ENCODE measurements at places on chromosomes 2 and 18. TPM values are rescaled to one million over a fixed set of nuclear protein-coding genes. Genes with fewer than 3 reads are reported as not detected.

DNA sequence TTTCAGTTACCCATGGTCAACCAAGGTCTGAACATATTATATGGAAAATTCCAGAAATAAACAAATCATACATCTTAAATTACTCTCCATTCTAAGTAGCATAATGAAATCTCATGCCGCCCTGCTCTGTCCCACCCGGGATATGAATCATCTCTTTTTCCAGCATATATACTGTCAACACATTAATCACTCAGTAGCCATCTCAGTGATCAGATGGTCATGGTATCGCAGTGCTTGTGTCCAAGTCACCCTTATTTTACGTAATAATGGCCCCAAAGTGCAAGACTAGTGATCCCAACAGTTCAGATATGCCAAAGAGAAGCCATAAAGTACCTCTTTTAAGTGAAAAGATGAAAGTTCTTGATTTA lies 43.8 kb downstream of the OSBPL6 start:
- no peak for DNase-seq

DNA sequence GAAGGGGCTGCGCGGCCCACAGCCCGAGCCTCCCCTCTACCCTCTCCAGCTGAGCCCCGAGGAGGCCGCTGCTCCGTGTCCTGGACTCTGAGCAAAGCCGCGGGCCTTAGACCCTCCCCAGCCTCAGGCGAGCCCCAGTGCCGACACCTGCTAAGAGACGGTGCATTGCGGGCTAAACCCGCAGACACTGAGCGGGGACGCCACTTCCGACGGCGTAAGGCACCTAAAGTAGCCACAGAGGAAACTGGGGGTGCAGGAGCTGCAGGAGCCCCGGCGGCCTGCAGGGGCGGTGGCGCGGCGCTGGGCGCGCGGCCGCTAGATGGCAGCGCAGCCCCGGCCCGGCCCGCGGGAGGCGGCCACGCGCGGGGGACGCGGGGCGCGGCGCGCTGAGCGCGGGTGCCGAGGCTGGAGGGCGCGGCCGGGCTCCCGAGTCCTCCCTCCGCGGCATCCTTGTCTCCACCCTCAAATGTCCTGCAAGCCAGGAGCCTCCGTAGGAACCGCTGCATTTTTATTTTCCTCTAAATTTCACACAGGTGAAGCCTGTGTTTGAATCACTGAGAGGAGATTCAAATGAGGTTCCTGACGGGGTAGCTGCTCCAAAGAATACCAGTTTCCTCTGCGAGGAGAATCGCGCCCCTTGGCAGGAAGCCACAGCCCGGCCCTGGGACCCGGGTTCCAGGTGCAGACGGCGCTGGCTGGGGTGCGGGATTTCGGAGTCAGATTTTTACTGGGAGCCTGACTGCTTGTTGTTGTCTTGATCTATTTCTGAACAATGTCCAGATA lies 650.5 kb downstream of the GALR1 start:
- peak; percentile 67 for DNase-seq

GRCh38 chr2:160478660-160479059 lies 14.9 kb downstream of the RBMS1 start:
- DNase-seq = no peak

GRCh38 chr2:220969348-220969747 lies 602.8 kb downstream of the EPHA4 start:
- no peak for DNase-seq

DNA sequence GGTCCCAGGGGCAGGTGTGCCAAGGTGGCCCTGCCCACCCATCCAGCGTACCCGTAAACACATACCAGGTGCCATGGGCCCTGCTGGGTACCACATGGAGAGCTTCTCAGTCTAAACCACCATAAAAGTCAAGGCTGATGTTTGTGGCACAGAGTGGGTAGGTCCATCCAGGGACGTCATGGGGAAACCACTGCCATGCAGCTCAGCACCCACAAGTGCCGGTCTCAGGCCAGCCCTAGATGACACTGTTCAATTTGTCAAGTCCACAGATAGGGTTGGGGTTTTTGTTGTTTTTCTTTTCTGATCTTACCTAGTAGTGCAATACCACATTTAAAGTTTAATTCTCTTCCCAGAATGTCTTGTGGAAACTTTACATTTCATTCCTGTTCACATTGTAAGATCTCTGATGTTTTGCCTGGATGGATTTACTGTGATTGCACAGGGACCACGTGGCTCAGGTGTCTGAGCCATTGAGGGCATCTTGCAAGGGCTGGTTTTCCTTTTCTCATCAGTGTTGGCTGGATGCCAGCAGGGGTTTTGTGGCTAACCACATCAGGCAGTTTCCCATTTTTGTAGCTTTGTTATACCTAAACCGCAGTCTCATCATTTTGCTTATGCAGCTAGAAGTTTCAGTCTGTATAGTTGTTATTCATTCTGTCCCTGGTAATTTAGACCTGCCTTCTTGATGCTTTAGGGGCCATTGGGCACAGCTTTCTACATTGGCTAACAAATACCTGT lies 64.7 kb downstream of the STK25 start:
- no peak for DNase-seq

- peak; percentile 78 for DNase-seq
Observed at GRCh38 chr2:76310894-76311633, 600.3 kb upstream of the GCFC2 start.

GRCh38 chr18:13676471-13676870 lies 49.9 kb downstream of the FAM210A start:
- DNase-seq = no peak

DNA sequence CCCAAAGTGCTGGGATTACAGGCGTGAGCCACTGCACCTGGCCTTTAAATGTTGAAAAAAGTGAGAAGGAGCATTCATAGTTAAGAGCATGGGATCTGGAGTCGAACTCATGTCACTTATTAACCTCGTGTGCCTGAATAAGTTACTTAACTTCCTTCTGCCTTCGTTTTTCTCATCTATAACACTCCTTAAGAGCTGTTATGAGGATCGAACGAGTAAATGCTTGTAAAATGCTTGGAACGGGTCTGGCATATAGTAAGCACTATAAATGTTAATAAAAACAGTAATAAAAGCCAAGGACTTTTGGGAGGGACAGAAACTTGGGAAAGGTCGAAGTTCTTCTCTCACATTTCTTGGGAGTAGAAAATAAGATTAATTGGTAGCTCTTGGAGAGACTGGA lies 40.8 kb downstream of the RAB10 start:
- DNase-seq = no peak

- DNase-seq = no peak
Observed at GRCh38 chr2:152433791-152434190, 98.8 kb downstream of the FMNL2 start.

- DNase-seq = no peak
Observed at GRCh38 chr2:104919127-104919526, 65.2 kb downstream of the POU3F3 start.

The ZAP70 gene
- 3.7 TPM for total RNA-seq

The CFC1 gene
- total RNA-seq = not detected

The TDRD15 gene
- not detected for total RNA-seq

GRCh38 chr2:238998801-238999200 lies 150.9 kb downstream of the TWIST2 start:
- no peak for DNase-seq

The LHCGR gene
- 0.51 TPM for total RNA-seq

The ABCG5 gene
- not detected for total RNA-seq

- DNase-seq = peak; percentile 24
Observed at GRCh38 chr18:4130734-4131719, 324.1 kb downstream of the DLGAP1 start.

The MC4R gene
- total RNA-seq = 0.21 TPM

- no peak for DNase-seq
Observed at GRCh38 chr18:10367836-10368235, 86.6 kb upstream of the APCDD1 start.

Data from tongue (tissue), 3 donors.